ENCODE measurements at places on chromosomes 1 and 21.

GRCh38 chr1:248114890-248115289 is 19.9 kb downstream of the OR2L13 start:
- DNase-seq: no peak

DNA sequence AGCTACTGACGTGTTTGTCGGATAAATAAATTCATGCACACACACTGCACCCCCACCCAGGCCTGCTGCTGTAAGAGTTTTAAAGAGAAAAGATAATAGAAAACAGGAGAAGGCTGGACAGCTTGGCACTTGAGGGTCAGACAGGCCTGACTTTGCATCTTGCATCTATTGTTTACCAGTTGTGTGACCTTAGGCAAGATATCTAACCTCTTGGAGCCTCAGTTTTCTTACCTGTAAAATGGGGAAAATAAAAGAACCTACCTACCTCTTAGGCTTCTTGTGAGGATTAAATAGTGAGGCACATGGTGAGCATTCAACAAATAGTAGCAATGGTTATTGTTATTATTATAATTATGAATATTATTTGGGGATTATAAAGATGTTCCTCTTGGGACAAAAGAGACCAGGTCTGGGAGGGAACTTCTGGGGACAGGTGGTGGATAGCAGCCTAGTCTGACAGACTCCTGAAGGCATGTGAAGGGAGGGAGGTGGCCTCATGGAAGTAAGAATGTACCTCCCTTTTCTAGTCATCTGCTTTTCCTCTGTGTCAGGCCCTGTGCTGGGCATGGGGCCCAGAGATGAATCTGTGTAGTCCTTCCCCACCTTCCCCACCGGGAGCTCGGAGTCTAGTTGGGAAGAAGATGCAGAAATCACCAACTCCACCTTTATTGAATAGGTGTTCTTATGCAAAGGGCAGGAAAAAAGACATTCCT is 18.3 kb upstream of the EPB41 start:
- DNase-seq: no peak

DNA sequence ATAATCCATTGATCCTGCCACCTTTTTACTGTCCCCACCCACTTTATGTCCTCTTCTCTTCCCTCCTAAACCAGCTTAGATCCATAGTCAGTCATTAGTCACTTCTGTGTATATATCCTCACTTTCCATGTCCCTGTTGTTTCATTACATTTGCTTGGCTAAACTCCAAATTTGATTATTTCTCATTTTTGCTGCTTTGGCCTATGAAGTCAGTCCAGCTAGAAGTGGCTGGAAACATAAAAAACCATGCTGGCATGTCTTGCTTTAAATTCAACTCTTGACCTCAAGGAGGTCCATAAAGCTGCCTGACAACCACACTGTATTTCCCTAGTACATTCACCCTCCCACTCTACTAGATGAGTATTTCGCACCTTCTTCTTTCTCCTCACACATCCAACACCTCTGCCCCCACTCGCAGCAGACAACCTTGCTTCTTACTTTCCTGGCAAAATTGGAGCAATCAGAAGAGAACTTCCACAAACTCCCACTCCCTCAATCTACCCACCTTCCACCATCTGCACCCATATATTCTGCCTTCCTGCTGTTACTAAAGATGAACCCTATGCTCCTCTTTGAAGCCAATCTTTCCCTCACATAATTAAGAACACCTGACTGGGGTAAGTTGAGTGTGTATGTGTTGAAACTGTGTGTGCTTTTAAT is 72.1 kb downstream of the ZNF648 start:
- DNase-seq: no peak

GRCh38 chr1:32255072-32256071 is 4.3 kb downstream of the LCK start:
- no peak for DNase-seq

DNA sequence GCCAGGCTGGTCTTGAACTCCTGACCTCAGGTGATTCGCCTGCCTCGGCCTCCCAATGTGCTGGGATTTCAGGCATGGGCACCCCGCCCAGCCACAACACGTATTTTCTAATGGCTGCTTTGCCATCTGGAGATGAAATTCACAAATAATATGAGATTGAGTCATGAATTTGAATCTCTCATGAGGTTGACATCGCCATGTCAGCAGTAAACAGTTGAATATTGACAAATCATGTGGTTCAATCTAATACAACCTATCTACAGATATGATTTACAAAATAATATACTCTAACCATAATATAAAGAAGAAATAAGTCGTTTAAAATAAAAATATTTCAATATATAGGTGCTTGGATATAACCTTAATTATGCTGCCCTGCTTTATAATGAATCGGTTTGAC is 42.1 kb downstream of the MYOM3 start:
- no peak for DNase-seq

- DNase-seq: no peak
These were observed 25.2 kb downstream of the RUNX3 start for GRCh38 chr1:24904731-24905354.

DNA sequence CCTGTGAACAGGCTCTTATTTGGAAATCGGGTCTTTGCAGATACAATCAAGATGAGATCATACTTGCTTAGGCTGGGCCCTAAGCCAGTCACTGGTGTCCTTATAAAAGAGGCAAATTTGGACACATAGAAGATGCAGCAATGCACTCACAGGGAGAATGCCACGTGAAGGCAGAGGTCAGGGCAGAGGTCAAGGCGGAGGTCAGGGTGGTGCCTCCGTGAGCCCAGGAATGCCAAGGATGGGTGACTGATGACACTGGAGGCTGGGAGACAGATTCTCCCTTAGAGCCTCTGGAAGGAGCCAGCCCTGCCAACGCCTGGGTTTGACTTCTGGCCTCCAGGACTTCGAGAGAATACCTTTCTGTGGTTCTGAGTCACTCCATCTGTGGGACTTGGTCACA is 22.8 kb upstream of the C1orf174 start:
- no peak for DNase-seq

DNA sequence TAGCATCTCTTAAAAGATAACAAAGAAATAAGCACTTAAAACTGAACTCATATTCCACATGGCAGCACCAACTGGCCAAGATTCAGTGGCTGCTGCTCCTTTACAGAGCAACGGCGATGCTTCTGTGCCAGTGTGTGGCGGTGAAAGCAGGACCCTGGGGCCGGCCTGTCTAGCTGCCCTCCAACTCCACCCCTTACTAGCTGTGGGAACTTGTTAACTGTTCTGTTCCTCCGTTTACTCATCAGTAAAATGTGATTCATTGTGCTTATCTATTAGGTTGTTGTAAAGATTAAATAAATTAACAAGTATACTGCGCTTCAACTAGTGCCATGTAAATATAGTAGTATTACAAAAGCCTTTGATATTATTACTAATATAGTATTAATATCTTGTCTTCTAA is 133.2 kb downstream of the GDAP2 start:
- DNase-seq: no peak

- DNase-seq: no peak
These were observed 101.7 kb upstream of the BEND5 start for GRCh38 chr1:48878191-48878940.

- no peak for DNase-seq
These were observed 1.7 kb upstream of the FAM89A start for GRCh38 chr1:231041719-231042261.

GRCh38 chr1:204180133-204180532 is 14.0 kb upstream of the REN start:
- DNase-seq: no peak

GRCh38 chr1:155181371-155182051 is 7.9 kb downstream of the TRIM46 start:
- no peak for DNase-seq

- no peak for DNase-seq
These were observed at the start of gene TSPAN2 for GRCh38 chr1:115089420-115090185. Gene TSPAN2 (minus strand): TSS chr1:115089503. CDS start chr1:115089432, 71 bp downstream.

- no peak for DNase-seq
These were observed 37.0 kb downstream of the LRIG2 start for GRCh38 chr1:113109908-113110554.

DNA sequence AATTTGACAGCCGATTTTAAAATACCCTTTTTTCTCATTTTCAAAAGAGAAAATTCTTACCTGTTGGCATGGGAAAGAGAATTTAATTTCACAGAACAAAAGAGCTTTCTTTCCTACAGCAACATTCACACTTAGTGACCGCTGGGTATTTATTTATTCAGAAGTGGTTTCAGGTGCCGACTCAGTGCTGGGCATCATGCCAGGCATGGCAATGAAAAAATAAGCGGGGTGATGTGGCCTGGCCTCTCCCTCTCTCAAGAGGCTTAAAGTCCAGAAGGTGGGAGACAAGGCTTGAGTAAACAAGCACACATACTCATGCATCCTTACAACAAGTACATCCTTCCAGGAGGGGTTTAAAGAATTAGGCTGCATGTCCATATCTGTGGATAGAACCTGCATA is 4.1 kb upstream of the PCP4 start:
- DNase-seq: no peak

GRCh38 chr1:236067854-236068454 is 3.1 kb upstream of the NID1 start:
- DNase-seq: no peak

GRCh38 chr1:156836892-156837291 is 20.2 kb upstream of the SH2D2A start:
- DNase-seq: no peak

DNA sequence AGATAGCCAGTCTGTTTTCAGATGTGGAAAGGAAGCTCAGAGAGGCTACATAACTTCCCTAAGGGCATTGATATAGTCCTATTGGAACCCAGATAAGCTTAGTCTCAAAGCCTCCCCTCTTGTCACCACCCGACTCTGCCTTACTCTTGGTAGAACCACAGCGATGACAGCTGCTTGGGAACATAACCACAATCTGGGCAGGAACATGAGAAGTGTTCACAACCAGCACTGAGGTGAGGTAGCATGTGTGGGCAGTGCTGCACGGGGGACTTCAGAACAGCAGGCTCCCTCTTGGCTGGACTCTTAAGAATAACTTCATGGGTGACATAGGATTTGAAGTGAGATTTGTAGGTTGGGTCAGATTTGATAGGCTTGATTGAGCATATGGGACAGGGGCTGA is 9.3 kb upstream of the S100A10 start:
- DNase-seq: no peak

DNA sequence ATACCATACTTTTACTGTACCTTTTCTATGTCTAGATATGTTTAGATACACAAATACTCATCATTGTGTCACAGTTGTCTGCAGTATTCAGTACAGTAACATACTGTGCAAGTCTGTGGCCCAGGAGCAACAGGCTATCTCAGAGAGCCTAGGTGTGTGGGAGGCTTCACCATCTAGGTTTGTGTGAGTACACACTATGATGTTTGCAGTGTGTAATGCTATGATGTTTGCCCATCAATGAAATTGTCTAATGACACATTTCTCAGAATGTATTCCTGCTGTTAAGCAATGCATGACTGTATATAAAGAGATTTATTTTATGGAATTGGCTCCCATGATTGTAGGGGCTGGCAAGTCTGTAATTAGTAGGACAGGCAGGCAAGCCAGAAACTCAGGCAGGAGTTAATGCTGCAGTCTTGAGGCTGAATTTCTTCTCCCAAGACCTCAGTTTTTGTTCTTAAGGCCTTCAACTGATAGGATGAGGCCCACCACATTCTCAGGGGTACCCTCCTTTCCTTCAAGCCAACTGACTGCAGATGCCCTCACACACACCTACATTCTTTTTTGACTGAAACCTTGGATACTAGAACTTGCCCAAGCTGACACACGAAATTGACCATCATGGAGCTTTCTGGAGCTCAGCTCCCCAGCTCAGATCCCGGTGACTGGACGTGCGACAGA is 7.7 kb upstream of the AGTRAP start:
- DNase-seq: no peak

GRCh38 chr1:224733027-224733911 is 117.2 kb downstream of the CNIH3 start:
- no peak for DNase-seq

DNA sequence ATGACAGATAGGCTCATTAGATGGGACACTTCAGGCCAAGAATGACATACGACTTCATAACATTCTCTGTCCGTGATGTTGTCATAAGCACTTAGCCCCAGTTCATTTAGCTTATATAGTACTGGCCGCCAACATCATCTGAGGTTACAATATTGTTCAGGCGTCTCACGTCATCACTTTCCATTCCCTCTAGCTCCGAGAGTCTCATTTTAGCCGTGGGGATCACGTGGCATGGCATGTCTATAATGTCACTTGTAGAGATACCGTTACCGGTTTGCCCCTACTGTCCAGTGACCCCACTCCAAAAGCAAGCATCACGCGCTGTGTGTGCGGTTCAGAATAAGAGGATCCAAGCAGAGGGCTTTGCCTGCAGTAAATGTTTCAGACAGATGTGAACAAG is 34.6 kb upstream of the HEATR1 start:
- no peak for DNase-seq

DNA sequence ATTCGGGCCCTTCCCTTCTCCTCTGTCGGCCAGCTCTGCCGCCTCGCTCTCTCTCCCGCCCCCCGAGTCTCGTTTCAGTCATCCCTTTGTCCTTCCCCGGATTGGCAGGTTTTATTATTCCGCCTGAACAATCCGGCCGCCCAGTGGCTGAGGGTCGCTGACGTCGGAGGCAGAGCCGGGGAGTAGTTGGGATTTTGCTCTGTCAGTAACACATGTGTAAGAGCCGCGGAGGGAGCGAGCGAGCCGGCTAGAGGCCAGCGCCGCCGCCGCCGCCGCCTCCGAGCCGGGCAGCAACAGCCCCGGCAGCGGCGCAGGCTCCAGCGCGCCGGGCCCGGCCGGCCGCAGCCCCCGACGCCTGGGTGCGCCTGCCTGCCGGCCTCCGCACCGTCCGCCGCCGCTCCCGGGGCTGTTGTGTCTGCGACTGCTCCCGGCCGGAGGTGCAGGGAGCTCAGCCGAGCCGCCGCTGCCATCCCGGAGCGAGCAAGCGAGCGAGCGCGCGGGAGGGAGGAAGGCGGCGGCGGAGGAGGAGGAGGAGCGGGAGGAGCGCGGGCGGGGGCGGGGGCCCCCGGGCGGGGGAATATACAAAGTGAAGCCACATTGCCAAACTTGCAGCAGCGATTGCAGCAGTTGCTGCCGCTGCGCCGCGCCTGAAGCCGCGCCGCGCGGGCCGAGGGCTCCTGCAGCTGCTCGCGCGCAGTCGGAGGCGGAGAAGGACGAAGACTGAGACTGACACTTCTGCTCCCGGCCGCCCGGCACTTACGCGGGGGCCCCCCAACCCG is at the start of gene LMO4:
TSS of gene LMO4 (plus strand) at position 609 of the 779 bp plus-strand sequence. CDS start 3,136 bp downstream, outside the sequence.
- peak; percentile 24 for DNase-seq

- DNase-seq: no peak
These were observed 75.6 kb upstream of the ADAM30 start for GRCh38 chr1:119971710-119972570.

GRCh38 chr1:7587108-7587772 is 183.9 kb upstream of the VAMP3 start:
- no peak for DNase-seq

GRCh38 chr1:198528364-198528763 is 12.1 kb downstream of the ATP6V1G3 start:
- DNase-seq: no peak

DNA sequence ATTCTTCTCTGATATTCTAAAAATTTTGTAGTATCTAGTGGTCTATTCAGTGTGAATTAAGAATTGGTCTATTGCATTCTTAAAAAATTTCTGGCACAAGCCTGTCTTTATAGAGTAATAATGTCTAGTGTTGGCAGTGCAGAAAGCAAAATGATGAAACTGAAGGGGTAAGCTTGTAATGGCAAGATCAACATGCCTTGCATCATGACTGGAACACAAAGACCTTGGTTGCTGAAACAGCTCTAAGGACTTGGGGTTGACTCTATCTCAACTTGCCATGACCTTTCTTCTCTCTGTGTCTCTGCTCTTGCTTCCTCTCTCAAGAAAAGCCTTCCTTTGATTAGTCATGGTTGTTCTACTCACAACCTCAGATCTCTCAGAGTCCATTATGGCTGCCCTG is 46.8 kb upstream of the PROX1 start:
- no peak for DNase-seq

- DNase-seq: no peak
These were observed 172.7 kb downstream of the PATJ start for GRCh38 chr1:61914823-61915482.

- no peak for DNase-seq
These were observed 4.2 kb downstream of the KISS1 start for GRCh38 chr1:204192046-204192445.
